ENCODE measurements at places on chromosomes 16 and 17.

GRCh38 chr17:83145358-83145738 is 65.9 kb downstream of the METRNL start:
- no peak for DNase-seq

DNA sequence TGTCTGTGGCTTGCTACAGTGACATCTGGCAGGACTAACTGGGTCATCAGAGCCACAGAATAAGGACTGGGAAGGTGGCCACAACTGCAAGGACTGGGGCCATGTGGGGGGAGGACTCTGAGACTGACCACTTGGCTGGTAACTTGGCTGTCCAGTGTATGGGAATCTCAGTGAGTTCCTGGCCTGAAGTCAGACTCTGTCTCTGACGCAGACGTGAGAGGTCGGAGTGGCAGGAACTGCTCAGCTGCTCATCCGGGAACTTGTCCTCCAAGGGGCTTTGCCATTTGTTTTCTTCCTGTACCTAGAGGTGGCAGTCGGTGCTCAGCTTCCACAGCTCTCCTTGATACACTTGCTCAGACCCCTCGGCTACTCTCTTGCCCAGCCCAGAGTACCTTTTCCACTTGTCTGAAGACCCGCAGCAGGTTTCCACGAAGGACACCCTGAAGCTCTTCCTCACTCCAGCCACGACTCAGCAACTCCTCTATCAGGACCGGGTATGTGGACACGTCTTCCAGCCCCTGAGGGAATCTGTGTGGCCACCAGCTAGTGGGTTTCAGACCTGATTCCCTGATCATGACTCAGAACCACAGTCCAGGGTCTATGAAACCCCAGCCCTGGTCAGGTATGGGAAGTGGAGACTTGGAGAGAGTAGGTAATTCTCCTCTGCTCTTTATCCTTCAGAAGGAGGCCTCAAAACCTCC is 7.3 kb upstream of the DPEP3 start:
- no peak for DNase-seq

- DNase-seq = no peak
Observed at GRCh38 chr16:13313351-13313750, 412.0 kb downstream of the SHISA9 start.

DNA sequence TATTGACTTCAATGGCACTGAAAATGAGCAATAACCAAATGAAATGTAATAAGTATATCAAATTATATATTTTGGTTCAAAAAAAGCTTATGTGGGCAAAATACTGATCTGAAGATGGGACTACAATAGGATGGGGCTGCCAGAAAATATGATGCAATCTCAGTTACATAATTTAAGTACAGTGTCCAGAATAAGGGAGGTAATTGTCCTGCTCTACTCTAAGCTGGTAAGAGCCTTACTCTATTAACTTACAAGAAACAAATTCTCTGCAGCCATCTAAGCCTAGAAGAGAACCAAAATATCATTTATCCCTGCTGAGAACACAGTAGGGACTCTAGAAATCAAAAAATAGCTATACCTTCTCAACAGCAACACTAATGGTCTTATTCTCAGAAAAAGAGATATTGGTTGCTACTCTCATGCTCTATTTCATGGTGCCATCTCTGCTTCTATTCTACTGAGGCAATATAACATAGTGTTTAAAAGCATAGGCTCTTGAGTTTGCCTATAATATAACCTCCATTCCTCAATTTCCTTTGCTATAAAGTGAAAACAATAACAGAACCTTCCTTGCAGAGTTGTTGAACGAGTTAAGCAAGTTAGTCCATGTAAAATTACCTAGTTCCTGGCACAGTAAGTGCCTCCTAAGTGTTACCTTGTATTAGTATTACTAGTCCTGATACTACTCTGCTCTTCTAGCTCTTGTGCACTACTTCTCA is 19.9 kb downstream of the NQO1 start:
- no peak for DNase-seq

DNA sequence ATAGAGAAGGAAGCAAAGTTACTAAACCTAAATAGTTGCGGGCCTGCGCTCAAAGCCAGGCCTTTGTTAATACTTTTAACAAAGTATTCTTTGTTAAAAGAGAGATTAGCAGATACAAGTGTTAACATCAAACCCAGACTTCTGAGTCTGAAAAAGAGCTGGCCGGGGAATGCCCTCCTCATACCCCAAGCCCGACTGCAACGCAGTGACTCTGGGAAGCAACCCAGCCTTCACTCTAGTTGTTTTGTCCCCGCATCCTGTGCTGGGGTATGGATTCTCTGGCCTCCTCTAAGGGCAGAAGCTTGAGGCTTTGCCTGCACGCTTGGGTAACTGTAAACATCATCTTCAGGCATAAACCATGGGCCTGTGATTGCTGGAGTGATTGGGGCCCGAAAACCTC is 48.3 kb downstream of the ADCY7 start:
- no peak for DNase-seq

DNA sequence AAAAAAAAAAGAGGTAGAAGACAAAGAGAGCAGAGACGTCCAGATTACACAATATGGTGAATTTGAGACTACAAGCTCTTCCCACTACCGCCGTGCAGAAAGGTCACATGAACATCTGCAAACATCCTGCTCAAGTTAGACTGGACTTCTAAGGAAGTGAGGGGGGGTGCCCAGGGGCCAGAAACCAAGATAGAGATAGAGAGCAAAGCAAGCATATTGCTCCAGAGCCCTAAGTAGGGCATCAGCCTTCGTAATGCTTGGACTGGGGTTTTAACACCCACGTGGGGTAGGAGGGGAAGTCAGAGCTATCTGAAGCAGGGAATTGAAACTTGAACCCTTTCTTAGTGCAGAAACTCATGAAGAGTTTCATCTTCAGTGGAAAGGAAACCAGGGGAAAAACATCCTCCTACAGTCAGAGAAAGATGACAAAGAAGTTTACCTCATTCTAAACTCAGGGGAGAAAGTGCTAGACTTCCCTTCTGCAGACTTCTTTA is 8.7 kb downstream of the CLEC19A start:
- no peak for DNase-seq

GRCh38 chr16:79595931-79596450 is 4.5 kb downstream of the MAF start:
- DNase-seq = no peak

All from Panc1 (cell line).